Activated CD4-positive, alpha-beta memory T cell treated with anti-CD3 and anti-CD28 coated beads, Interleukin-2, amount 10 ng/mL, durations not matched to agents 7 days and 5 days (primary cell): ENCODE measurements at places on chromosomes 6 and 20. TPM values are rescaled to one million over a fixed set of nuclear protein-coding genes. Genes with fewer than 3 reads are reported as not detected.

Gene CD109
- 15.0 TPM for total RNA-seq

Gene SPDEF
- not detected for total RNA-seq

Gene BCAS1
- total RNA-seq, result not detected

Gene ENPP1
- total RNA-seq, result 0.53 TPM

Gene SEL1L2
- total RNA-seq, result not detected

Gene RAE1
- 35.3 TPM for total RNA-seq

Gene LY86
- total RNA-seq, result 1.7 TPM

Gene MYCT1
- total RNA-seq, result not detected

Gene NKX2-2
- total RNA-seq, result not detected

DNA sequence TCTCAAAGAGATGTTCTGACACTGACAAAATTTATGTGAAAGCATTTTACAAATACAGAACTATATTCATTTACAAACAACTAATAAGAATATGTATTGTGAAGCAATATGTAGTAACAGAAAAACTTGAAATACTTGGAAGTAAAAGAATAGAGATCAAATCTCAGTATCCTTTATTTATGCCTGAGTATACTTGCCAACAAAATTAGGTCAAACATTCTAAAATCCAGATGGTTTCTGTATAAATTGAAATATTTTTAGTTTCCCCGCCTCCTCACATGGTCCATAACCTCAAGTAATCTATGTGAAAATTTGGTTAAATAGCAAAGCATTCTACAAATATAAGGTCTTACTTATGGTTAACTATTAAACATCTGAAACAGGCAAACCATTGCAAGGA is 545.4 kb downstream of the EYS start:
- no peaks in the 10 kb centered on the region for H3K36me3 ChIP-seq
- H3K4me3 ChIP-seq, result no peak overlapping the region
- no peaks in the 10 kb centered on the region for H3K27me3 ChIP-seq
- no peak for DNase-seq
- H3K27ac ChIP-seq, result no peak overlapping the region

GRCh38 chr20:49566401-49567364 is 1.3 kb downstream of the PTGIS start:
- no peak overlapping the region for H3K27ac ChIP-seq
- peaks cover 23% of the 10 kb centered on the region for H3K4me1 ChIP-seq
- H3K4me3 ChIP-seq, result no peak overlapping the region
- peaks cover 55% of the 10 kb centered on the region for H3K27me3 ChIP-seq

- DNase-seq, result no peak
- no peaks in the 10 kb centered on the region for H3K4me1 ChIP-seq
- H3K36me3 ChIP-seq, result no peaks in the 10 kb centered on the region
- H3K27ac ChIP-seq, result no peak overlapping the region
These were observed 240.7 kb downstream of the BMP7 start for GRCh38 chr20:57025666-57026224.

DNA sequence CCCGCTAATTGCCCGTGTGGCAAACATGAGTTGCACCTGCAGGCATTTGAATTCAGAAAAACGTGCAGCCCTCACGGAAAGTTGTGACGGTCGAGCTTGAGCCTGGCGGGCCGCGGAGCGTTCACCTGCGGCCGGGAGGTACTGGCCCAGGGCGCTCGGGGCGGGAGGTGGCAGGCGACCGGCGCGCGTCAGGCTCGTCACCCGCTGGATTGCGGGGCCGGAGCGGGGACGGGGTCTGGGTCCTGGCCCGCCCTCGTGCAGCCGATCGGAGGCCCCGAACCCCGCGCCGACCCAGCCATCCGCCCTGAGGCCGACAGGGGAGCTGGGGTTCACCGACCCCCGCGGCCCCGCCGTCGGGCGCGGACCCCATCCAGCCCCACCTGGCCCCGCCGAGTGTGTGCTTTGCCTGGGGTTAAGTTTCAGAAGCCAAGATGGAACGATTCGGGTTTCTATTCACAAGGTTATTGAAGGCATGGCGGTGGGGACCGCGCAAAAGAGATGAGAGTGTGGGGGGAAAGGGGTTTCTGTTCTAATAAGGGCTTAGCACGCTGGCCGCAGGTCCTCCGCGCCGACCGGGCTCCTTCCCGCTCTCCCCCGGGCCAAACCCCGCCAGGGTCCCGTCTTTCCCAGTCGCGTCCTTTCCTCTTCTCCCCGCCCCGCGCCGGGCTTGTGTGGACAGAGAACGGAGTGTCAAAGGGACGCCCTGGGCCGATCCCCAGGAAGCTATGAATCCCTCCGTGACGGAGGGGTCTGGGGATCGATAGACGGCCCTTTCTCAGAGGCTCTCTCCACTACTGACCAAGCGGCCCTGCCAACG is 1.6 kb upstream of the HEY2 start:
- DNase-seq, result peak; percentile 22
- peaks cover 38% of the 10 kb centered on the region for H3K4me1 ChIP-seq
- peak overlapping the region; percentile 80 for H3K4me3 ChIP-seq

DNA sequence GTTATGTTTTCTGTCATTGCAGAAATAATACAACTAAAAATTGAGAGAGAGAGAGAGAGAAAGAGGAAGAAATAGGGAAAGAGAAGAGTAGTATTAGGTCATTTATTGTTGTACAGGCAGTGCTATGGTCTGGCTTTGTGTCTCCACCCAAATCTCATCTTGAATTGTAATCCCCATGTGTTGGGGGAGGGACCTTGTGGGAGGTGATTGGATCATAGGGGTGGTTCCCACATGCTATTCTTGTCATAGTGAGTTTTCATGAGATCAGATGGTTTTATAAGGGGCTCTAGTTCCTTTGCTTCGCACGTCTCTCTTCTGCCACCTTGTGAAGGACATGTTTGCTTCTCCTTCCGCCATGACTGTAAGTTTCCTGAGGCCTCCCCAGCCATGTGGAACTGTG is 677.4 kb upstream of the CHD6 start:
- no peaks in the 10 kb centered on the region for H3K36me3 ChIP-seq
- no peak overlapping the region for H3K4me3 ChIP-seq
- no peak overlapping the region for H3K27ac ChIP-seq
- no peak for DNase-seq

- H3K27me3 ChIP-seq, result no peaks in the 10 kb centered on the region
- no peak for DNase-seq
- H3K27ac ChIP-seq, result peak overlapping the region; percentile 96
These were observed 27.9 kb upstream of the SYNCRIP start for GRCh38 chr6:85670573-85670972.

- no peaks in the 10 kb centered on the region for H3K4me1 ChIP-seq
- H3K27ac ChIP-seq, result no peak overlapping the region
- DNase-seq, result no peak
- no peak overlapping the region for H3K4me3 ChIP-seq
- peaks cover 16% of the 10 kb centered on the region for H3K27me3 ChIP-seq
- H3K36me3 ChIP-seq, result no peaks in the 10 kb centered on the region
These were observed 46.3 kb upstream of the RPS6KA2 start for GRCh38 chr6:166673309-166673708.

DNA sequence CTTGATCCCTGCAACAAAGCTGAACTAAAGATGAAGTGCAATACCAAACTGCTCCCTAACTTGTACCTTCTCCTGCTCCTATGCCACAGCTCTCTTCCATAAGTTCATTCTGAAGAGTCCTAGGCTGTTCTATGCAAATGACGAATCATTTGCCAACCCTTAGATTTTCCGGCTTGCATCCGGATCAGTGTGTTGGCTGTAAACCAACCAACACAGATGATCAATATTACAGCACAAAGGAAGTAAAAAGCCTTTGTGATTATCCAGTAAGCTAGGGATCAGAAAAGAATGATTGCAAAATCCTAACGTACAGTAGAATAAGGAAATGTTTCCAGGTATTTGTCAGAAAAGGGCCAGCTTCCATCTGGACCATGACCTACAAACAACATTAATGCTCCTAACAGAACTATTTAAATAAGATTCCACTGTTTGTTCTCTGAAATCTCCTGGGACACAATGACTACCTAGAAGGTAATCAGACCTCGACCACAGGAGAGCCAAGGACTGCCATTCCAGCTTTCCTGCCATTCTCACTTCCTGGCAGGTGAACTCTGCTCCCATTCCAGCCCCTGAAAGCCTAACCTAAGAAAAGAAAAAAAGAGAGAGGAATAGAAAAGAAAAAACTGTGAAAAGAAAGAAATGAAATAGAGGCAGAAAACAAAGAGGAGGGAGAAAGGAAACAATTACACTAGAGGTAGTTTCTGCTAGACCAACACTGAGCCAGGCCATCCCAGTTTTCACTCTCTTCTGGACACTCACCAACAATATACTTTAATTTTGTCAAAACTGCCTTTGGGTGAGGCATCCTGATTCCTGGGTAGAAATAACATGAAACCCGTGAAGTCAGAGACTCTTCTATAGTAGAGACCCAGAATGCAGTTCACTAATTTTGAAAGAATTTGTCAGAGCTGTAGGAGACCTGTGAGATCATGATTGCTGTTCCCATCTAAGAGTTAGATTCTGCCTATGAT is 19.7 kb downstream of the GMDS start:
- H3K27ac ChIP-seq, result no peak overlapping the region
- H3K27me3 ChIP-seq, result no peaks in the 10 kb centered on the region
- H3K4me1 ChIP-seq, result peaks cover 15% of the 10 kb centered on the region
- no peaks in the 10 kb centered on the region for H3K36me3 ChIP-seq
- DNase-seq, result no peak

DNA sequence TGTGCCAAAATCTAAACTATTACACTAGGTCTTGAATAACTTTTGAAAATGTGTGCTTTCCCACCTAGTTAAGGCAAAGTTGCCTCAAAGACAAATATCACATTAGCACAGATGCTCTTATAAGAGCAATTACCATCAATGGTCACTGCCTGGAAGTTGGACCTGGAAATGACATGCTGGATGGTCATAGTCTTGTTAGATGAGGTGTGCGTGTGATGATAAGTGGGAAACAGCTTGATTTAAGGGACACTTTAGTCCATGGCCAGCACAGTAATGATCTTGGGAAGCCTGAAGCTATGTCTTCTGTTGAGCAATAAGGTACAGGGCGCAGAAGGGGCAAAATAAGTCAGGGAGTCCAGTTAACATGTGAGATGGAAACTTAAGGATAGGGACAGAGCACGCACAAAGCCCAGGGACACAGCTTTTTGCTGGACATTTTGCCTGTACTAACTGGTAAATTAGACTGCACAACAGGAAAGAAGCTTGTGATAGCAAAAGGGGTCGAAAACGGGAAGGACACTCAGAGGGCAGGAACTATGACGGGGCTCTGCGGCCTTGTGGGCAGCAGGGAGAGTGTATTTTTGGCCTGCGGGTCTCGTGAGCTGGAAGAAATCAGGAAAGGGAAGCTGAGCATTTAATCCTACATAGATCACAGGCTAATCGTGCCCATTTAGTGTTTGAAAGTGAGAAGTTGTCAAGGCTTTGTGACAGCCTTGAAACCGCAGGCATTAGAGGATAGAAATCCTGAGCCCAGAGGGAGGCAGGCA is 66.7 kb upstream of the BMP2 start:
- no peaks in the 10 kb centered on the region for H3K4me1 ChIP-seq
- DNase-seq, result no peak
- no peaks in the 10 kb centered on the region for H3K36me3 ChIP-seq
- no peaks in the 10 kb centered on the region for H3K27me3 ChIP-seq

DNA sequence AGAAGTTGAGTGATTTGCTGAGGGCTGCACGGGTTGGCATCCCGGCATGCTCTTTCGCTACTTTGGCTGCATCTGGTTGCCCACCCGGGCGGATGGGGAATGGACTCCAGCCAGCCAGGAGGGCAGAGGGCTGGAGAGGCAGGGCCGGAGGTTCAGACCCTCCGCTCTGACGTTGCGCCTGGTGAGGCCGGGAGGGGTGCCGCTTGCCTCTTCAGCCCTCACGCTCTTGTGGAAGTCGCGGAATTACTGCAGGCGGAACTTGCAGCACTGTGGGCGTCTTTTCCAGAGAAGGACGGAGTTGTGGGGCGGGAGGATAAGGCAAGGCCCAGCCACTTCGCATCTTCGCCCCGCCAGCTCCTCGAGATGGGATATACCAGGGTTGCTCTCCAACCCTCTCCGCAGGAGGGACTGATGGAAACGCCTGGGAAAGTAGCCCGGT is 656 bp downstream of the RTEL1 start:
- H3K27ac ChIP-seq, result peak overlapping the region; percentile 85
- no peak for DNase-seq
- peaks cover 16% of the 10 kb centered on the region for H3K36me3 ChIP-seq
- H3K4me3 ChIP-seq, result peak overlapping the region; percentile 90
- peaks cover 37% of the 10 kb centered on the region for H3K4me1 ChIP-seq
- H3K27me3 ChIP-seq, result peaks cover 3% of the 10 kb centered on the region

DNA sequence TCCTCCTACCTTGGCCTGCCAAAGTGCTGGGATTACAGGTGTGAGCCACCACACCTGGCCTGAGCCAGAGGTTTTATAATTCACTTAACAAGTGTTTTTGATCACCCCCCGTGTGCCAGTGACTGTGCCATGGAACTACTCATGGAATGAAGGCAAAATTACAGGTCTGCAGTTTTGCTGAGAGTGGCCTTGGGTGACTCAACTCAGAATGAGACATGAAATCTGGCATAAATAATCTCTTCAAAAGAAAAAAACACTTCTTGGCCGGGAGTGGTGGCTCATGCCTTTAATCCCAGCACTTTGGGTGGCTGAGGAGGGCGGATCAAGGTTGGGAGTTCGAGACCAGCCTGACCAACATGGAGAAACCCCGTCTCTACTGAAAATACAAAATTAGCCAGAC is 166.9 kb upstream of the SALL4 start:
- no peak overlapping the region for H3K4me3 ChIP-seq
- no peaks in the 10 kb centered on the region for H3K36me3 ChIP-seq
- no peak for DNase-seq

DNA sequence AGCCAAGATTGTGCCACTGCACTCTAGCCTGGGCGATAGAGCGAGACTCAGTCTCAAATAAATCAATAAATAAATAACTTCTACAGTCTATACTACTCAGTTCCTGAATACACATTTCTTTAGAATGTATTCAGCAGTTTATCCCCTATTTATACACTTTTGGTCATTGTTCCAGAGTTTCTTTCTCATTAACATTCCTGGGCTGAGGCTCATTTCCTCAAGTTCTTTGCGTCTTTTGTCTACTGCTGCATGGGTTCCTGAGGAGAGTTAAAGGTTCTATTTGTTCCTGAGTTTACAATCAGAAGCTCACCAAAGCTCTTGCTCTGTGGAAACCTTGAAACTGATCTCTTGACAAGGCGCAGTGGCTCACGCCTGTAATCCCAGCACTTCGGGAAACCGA is 37.7 kb upstream of the SASH1 start:
- no peak overlapping the region for H3K27ac ChIP-seq
- no peak for DNase-seq
- H3K4me1 ChIP-seq, result no peaks in the 10 kb centered on the region
- H3K36me3 ChIP-seq, result no peaks in the 10 kb centered on the region
- no peaks in the 10 kb centered on the region for H3K27me3 ChIP-seq

- H3K4me3 ChIP-seq, result no peak overlapping the region
- no peak for DNase-seq
- H3K4me1 ChIP-seq, result no peaks in the 10 kb centered on the region
- no peaks in the 10 kb centered on the region for H3K36me3 ChIP-seq
These were observed 36.2 kb upstream of the RNF24 start for GRCh38 chr20:4051413-4052138.

DNA sequence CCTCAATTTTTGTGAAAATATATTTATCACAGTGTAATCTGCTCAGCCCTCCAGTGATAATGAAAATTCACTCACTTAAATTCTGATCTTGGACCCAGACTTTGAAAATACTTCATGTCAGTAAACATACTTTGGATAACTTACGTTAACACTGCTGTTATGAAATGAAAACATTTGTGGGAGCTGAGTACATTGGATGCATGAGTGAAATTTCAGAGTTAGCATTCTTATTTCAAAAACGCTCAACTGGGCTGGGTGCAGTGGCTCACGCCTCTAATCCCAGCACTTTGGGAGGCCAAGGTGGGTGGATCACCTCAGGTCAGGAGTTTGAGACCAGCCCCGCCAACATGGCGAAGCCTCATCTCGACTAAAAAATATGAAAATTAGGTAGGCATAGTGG is 196.4 kb downstream of the UTRN start:
- no peak overlapping the region for H3K27ac ChIP-seq
- no peak for DNase-seq
- no peaks in the 10 kb centered on the region for H3K27me3 ChIP-seq
